ENCODE measurements at places on chromosomes 12 and 14. TPM values are rescaled to one million over a fixed set of nuclear protein-coding genes. Genes with fewer than 3 reads are reported as not detected.

GRCh38 chr12:17017402-17017801 is 411.4 kb upstream of the LMO3 start:
- H3K4me3 ChIP-seq, result no peak overlapping the region
- H3K27ac ChIP-seq, result no peak overlapping the region
- DNase-seq, result no peak
- peaks cover 4% of the 10 kb centered on the region for H3K4me1 ChIP-seq
- H3K36me3 ChIP-seq, result peaks cover 3% of the 10 kb centered on the region
- no peaks in the 10 kb centered on the region for H3K27me3 ChIP-seq

GRCh38 chr14:72303930-72304329 is 371.7 kb downstream of the RGS6 start:
- H3K4me3 ChIP-seq, result no peak overlapping the region
- peaks cover 19% of the 10 kb centered on the region for H3K36me3 ChIP-seq
- no peaks in the 10 kb centered on the region for H3K27me3 ChIP-seq

GRCh38 chr12:128266541-128267130 is 334 bp upstream of the TMEM132C start:
- H3K4me3 ChIP-seq, result peak overlapping the region; percentile 57
- H3K4me1 ChIP-seq, result 0 out of 2 replicates have a peak, but pooled peaks cover 2% of the 10 kb centered on the region
- H3K27me3 ChIP-seq, result peaks cover 41% of the 10 kb centered on the region
- DNase-seq, result peak; percentile 66

- no peak overlapping the region for H3K4me3 ChIP-seq
- H3K4me1 ChIP-seq, result no peaks in the 10 kb centered on the region
- no peaks in the 10 kb centered on the region for H3K36me3 ChIP-seq
These were observed 38.0 kb downstream of the LTBP2 start for GRCh38 chr14:74574090-74574433.

DNA sequence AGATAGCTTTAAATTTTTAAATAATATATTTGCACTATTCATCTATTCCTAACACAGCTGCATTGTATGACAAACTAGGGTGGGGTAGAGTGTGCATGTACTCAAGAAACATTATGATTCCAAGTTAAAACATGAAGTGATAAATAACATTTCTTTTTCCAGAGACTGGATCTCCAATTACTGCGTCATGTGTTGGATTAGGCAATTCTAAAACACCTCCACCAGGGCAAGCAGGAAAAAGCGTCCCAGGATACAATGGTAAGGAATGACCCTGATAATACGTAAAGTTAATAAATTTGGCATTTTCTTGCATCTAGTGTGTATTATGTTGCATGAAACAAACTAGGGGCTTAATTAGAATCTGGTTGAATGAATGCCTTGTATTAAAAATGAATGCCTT is 138.9 kb downstream of the ACSS3 start:
- no peaks in the 10 kb centered on the region for H3K27me3 ChIP-seq
- no peak for DNase-seq
- no peak overlapping the region for H3K27ac ChIP-seq
- H3K36me3 ChIP-seq, result no peaks in the 10 kb centered on the region
- H3K4me3 ChIP-seq, result no peak overlapping the region

DNA sequence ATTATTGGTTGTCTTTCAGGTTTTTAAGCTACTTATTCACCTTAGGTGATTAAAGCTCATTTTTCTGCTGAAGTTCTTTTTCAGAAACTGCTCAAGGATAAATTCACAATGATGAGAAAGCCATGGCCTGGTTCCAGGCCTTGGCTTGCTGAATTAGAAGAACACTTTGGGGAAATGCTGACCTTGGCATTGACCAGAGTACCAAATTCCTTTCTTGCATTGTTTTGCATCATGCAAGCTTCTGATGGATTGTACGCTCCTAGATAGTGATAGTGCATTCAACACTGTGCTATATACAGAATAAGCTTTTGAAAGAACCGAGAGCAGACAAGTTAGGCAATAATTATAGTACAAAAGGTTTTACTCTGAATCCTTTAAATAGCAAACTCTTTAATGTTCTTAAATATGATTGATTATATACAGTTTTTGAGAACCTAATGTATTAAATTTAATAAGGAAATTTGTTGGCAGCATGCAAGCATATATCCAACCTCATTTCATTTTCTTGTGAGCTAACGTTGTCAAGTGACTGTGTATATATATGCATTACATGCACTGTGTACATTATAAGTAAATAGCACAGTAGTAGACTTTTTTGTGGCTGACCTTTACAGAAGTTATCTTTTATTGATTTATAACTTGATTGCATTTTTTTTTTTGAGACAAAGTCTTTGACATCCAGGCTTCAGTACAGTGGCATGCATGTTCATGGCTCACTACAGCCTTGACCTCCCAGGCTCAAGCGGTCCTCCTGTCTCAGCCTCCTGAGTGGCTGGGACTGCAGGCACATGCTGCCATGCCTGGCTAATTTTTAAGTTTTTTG is 99.2 kb downstream of the DIP2B start:
- H3K4me1 ChIP-seq, result no peaks in the 10 kb centered on the region
- no peaks in the 10 kb centered on the region for H3K36me3 ChIP-seq
- no peak overlapping the region for H3K27ac ChIP-seq
- no peak for DNase-seq
- no peak overlapping the region for H3K4me3 ChIP-seq

DNA sequence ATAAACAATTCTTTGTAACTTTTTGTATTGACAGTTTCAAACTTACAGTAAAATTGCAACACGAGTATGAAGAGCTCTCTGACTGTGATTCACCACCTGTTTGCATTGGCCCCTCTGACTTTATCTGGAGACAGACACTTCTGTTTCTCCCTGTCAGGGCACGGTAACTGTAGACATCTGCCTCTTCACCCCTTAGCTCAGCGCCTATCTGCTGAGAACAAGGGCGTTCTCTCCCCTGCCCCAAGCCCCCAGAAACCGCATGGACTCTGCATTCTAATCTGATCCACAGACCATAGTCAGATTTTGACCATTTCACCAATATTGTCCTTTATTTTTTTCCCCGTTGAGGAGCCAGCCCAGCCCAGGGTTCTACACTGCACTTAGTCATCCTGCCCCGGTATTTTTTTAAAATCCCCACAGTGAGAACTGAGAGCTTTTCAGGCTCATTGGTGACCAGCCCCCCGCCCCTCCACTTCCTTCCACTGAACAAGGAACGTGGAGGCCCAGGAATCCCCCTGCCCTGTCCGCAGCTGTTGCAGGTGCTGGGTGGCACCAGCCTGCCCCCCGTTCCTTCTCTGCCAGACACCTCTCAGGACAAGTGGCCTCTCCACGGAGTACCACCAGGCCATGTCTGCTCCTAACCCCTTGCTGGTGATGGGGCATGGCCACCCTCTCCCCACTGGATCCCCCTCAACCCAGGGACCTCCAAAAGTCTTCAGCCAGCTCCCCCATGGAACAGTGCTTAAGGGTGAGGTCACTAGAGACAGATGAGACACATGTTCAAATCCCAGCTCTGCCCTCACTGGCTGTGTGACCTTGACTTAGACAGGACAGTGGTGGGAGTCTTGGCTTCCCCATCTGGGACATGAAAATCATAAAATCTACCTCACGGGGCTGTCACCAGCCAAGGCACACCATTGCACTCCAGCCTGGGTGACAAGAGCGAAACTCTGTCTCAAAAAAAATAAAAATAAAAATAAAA is 11.2 kb downstream of the RHOF start:
- H3K27ac ChIP-seq, result no peak overlapping the region
- peaks cover 34% of the 10 kb centered on the region for H3K36me3 ChIP-seq
- peak; percentile 33 for DNase-seq
- no peaks in the 10 kb centered on the region for H3K27me3 ChIP-seq
- peak overlapping the region; percentile 38 for H3K4me3 ChIP-seq
- no peaks in the 10 kb centered on the region for H3K4me1 ChIP-seq

Gene AGAP2
- 4.6 TPM for total RNA-seq

- H3K4me3 ChIP-seq, result no peak overlapping the region
- DNase-seq, result no peak
- H3K4me1 ChIP-seq, result peaks cover 12% of the 10 kb centered on the region
- H3K36me3 ChIP-seq, result peaks cover 36% of the 10 kb centered on the region
These were observed 87.1 kb upstream of the FOXN3 start for GRCh38 chr14:89504091-89504490.

Gene OAS3
- total RNA-seq, result 0.81 TPM

Gene WASHC3
- 14.9 TPM for total RNA-seq

Gene CLEC1B
- total RNA-seq, result not detected

Gene TSPAN11
- total RNA-seq, result 4.4 TPM

Gene PGF
- total RNA-seq, result 2.3 TPM
